ENCODE measurements at places on chromosomes 1 and 21.

- no peak for DNase-seq
Observed at GRCh38 chr1:47238935-47239592, 7.0 kb upstream of the TAL1 start.

GRCh38 chr1:172146141-172146850, 274.2 kb upstream of the C1orf105 start:
- no peak for DNase-seq

- no peak for DNase-seq
Observed at GRCh38 chr1:62398377-62398776, 38.5 kb upstream of the USP1 start.

GRCh38 chr1:47963568-47964358, 33.4 kb downstream of the TRABD2B start:
- no peak for DNase-seq

GRCh38 chr21:14557413-14557812, 11.3 kb upstream of the SAMSN1 start:
- no peak for DNase-seq

Data from activated CD4-positive, CD25-positive, alpha-beta regulatory T cell (primary cell).